ENCODE measurements at places on chromosomes 16 and 17.

DNA sequence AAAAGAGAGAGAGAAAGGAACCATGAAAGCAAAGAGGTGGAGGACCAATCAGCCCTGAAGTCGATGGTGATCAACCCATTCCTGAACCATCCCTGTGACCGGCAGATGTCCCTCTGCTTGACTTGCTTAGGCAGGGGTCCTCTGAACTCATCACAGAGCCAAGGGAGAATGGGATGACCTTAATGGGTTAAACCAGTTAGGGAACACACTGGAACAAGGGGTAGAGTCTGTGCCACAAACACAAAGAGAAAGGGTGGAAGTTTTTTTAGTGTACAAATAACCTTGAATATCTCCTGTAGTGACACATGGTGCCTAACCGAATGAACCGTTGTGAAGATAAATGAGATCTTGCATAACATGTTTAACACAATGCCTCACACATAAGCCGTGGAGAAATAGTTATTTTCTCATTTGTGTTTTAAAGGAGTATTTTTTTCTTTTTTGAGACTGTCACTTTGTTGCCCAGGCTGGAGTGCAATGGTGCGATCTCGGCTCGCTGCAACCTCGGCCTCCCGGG lies 11.2 kb downstream of the NAA60 start:
- no peak for DNase-seq

DNA sequence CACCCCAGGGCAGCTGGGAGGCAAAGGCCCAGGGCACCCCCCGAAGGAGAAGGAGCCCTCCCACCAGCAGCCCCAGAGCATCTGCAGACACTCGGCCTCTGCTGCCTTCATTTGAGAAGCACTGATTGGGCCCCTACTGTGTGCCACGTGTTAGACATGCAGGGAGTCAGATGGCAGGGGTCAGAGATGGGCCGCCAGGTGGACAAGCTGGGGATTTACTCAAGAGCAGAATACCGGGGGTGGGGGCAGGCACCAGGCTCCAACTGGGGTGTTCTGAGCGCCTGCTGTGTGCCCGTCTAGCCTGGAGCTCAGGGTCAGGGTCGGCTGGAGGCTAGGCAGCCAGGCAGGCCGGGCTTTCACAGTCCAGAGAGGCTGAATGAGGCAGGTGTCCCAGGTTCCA lies 18.7 kb downstream of the TPSG1 start:
- DNase-seq, result no peak

- no peak for DNase-seq
These were observed 85.3 kb downstream of the ENGASE start for GRCh38 chr17:79159926-79160325.

- DNase-seq, result no peak
These were observed 18.4 kb downstream of the SNX11 start for GRCh38 chr17:48125829-48126531.

DNA sequence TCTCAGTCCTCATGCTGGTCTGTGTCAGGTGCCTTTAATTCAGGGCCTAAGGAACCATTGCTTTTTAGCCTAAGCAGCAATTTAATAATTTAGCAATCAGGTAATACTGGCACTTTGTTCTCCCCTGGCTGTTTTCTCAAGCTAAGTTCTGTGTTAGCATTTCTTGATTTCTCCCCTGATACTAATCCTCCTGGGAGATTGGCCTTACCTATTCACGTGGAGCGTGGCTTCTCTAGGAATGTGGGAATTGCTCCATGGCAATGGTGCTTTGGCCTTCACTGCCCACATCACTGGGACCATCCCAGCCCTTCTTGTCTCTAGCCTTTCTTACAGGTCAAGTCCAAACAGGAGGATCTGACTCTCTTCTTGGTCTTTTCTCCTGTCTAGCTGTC lies 55.7 kb downstream of the ZNRF1 start:
- no peak for DNase-seq

DNA sequence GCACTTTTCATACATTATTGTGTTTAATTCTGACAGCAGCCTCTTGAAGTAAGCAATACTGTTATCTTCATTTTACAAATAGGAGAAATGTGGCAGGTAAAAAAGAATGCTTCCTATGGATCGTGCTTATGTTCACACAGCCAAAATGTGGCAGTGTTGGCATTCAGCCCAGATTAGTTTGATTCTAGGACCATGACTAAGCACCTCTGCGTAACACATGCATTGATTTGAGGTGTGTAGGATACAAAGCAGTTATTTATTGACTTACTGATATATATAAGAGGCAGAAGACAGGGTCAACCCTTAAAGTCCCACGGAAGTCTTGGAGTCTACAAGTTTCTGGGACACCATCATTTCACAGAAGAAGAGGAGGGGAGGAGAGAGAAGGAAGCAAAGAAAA lies 1144.4 kb upstream of the GOT2 start:
- DNase-seq, result no peak

- no peak for DNase-seq
These were observed 92.3 kb downstream of the PITPNC1 start for GRCh38 chr17:67469208-67469980.

DNA sequence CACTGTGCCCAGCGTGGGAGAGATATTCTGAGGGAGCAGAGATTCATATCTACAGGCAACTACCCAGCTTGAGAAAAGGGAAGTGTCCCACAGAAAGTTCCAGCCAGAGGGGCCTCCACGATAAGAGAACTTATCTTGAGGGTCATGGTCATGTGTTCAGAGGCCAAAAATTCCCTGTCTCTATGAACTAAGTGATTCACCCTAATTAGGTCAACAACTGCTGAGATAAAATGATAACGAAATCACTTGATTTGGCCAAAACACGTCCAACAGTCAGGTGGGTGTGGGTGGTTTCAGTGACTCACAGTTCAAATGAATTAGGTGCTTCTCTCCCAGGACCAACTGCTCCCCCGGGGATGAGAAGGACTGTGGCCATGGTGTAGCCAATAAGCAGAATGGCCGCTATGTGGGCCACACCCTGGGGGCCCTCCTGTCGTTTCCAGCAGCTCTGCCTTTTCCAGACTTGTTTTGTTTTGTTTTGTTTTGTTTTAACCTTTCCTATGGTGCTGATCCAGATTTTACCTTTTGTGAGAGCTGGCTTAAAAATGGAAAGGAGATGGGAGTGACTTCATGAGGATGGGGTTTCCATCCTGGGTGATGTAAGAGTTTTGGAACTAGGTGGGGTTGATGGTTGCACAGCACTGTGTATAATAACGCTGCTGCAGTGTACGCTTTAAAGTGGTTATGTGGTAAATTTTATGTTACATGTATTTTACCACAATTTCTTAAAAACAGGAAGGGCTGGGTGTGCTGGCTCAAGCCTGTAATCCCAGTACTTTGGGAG lies 8.7 kb downstream of the DNAI2 start:
- peak; percentile 32 for DNase-seq

All from stimulated activated CD8-positive, alpha-beta memory T cell treated with anti-CD3 and anti-CD28 coated beads, Interleukin-4, amount 100 ng/mL, for 4 hours (primary cell).